ENCODE measurements at places on chromosomes 13 and 19. TPM values are rescaled to one million over a fixed set of nuclear protein-coding genes. Genes with fewer than 3 reads are reported as not detected.
A peak's percentile ranks its signal among the peaks of the same experiment; 100 is the strongest.

DNA sequence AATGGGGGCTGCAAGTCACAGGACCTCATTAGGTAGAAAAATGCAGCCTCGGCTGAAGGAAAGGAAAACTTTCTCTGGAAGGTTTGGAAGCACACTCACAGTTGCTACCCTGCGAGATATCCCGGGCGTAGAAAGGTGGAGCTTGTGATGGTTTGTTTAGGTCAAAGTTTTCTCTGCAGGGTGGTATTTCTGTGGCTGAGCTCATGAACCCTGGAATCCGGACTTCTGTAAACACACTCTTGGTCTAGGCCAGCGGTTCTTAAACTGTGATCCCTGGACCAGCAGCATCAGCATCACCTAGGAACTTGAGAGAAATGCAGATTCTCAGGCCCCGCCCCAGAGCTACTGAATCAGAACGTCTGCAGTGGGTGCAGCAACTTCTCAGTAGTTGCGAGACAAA lies 3.3 kb upstream of the SLC15A1 start:
- peaks cover 1% of the 10 kb centered on the region for H3K4me1 ChIP-seq
- no peak overlapping the region for H3K27ac ChIP-seq
- peaks cover 17% of the 10 kb centered on the region for H3K27me3 ChIP-seq
- no peak overlapping the region for H3K4me3 ChIP-seq

DNA sequence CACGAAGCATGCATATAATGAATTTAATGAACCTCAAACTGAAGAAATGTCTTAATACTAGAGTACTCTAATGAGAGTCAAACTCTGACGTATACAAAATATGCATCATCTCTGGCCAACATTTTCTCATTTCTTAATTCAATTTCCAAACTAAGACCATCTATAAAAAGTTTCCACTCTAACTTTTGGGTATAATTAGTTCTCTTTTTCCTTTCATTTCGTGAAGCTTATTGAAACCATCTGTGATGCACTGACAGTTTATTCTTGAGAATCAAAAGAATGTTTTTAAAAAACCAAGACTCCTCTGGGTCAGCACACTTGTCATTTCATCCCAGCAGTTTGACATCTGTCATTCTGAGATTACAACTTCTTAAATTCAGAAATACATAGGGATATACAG lies 90.0 kb downstream of the CAB39L start:
- H3K4me3 ChIP-seq, result no peak overlapping the region
- H3K27me3 ChIP-seq, result no peaks in the 10 kb centered on the region
- no peak for DNase-seq
- peaks cover 4% of the 10 kb centered on the region for H3K36me3 ChIP-seq

DNA sequence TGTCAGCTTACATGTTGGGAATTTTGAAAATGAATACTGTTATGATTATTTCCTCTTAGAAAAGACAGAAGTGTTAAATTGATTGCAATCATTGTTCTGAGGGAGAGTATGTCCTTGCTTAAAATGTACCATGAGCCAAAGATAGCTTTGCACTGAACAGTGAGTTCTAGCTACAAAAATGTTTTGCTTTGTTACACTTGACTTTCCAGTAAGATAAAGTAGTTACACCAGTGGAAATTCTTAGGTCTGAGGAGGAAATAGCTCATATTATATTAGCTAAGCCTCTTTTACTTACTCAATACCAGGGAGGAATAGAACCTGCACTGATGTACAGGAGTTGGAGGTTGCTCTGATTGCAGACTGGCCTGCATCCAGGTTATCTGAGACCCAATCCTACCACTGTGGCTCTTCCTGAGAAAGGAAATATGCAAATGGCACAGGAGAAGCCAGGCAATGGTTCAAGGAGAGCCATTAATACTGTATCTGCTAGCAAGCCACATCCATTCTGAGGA lies 53.0 kb upstream of the FBXL3 start:
- H3K36me3 ChIP-seq, result no peaks in the 10 kb centered on the region
- H3K4me3 ChIP-seq, result no peak overlapping the region
- no peak overlapping the region for H3K27ac ChIP-seq
- H3K27me3 ChIP-seq, result peaks cover 2% of the 10 kb centered on the region

- H3K4me1 ChIP-seq, result peaks cover 8% of the 10 kb centered on the region
- DNase-seq, result no peak
- no peak overlapping the region for H3K27ac ChIP-seq
- no peaks in the 10 kb centered on the region for H3K36me3 ChIP-seq
- no peaks in the 10 kb centered on the region for H3K27me3 ChIP-seq
These were observed 70.7 kb upstream of the EDNRB start for GRCh38 chr13:77989281-77989680.

GRCh38 chr13:41746259-41746658 lies 214.7 kb downstream of the VWA8 start:
- H3K36me3 ChIP-seq, result peaks cover 6% of the 10 kb centered on the region
- no peaks in the 10 kb centered on the region for H3K4me1 ChIP-seq
- no peak overlapping the region for H3K4me3 ChIP-seq
- no peak overlapping the region for H3K27ac ChIP-seq
- no peak for DNase-seq
- no peaks in the 10 kb centered on the region for H3K27me3 ChIP-seq

DNA sequence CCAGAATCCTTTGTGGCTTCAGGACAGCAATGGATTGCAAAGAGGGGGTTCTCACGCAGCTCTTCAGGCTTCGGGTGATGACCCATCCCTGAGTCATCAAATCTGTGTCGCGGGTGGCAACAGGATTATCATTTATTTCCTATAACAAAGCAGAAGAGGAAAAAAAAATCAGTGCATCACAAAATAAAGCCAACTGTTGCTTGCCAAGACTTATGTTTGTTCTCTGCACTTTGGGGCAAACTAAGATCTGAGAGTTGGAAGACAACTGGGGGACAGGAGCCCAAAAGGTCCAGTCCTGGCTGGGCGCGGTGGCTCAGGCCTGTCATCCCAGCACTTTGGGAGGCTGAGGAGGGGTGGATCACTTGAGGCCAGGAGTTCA lies 6.4 kb downstream of the GNA15 start:
- peaks cover 8% of the 10 kb centered on the region for H3K36me3 ChIP-seq
- no peaks in the 10 kb centered on the region for H3K27me3 ChIP-seq

DNA sequence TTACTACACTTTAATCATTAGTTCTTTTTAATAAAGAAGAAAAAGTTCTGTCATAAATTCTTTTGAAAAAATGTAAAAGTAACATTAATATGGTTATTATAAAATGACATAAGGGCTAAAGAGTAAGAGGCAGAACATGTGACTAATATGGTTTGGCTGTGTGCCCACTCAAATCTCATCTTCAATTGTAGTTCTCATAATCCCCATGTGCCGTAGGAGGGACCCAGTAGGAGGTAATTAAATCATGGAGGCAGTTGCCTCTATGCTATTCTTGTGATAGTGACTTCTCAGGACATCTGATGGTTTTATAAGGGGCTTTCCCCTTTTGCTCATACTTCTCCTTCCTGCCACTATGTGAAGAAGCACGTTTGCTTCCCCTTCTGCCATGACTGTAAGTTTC lies 104.5 kb downstream of the UGGT2 start:
- H3K4me3 ChIP-seq, result no peak overlapping the region
- no peaks in the 10 kb centered on the region for H3K4me1 ChIP-seq
- peaks cover 5% of the 10 kb centered on the region for H3K36me3 ChIP-seq
- no peak overlapping the region for H3K27ac ChIP-seq

DNA sequence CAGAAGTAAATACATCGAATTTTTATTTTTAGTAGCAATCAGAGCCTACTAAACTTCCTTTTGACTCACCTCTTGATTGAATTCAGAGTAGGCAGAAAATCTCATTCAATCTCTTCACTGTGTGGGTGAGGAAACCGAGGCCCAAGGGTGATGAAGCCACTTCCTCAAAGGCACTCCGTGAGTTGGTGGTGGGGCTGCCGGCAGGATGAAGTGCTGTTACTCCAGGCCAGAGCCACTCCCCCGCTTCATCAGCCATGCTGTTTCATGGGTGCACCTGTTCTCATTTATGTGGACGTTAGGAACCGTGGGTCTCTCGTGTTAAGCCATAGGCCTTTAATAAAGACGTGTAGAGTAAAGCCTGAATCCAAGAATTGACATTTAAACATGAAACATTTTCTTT lies 13.2 kb downstream of the ING1 start:
- no peaks in the 10 kb centered on the region for H3K27me3 ChIP-seq
- H3K4me3 ChIP-seq, result no peak overlapping the region
- H3K4me1 ChIP-seq, result no peaks in the 10 kb centered on the region
- DNase-seq, result no peak
- no peak overlapping the region for H3K27ac ChIP-seq

MEDAG gene
- 0.51 TPM for total RNA-seq

- H3K36me3 ChIP-seq, result peaks cover 17% of the 10 kb centered on the region
- no peaks in the 10 kb centered on the region for H3K4me1 ChIP-seq
- no peak overlapping the region for H3K27ac ChIP-seq
- H3K27me3 ChIP-seq, result no peaks in the 10 kb centered on the region
- no peak for DNase-seq
These were observed 42.9 kb downstream of the CAB39L start for GRCh38 chr13:49400755-49401659.

IL12RB1 gene
- not detected for total RNA-seq

DNA sequence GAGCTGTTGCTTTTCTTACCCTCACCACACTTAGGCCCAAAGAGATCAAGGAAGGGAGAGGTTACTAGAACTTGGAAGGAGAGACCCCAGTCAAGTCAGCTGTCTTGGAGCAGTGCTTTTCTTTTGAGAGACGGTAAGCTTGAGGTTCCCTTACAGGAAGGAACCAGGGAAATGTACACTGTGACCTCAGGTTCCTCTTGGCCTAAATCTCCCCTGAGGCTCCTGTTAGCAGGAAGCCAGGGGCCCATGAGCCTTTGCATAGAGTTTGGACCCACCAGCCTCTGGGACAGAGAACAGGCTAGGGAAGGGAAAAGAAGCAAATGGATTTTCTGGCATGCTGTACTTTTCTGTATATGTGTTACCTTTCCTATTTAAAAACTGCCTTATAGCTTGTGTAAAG lies 5.9 kb upstream of the GPR18 start:
- H3K4me3 ChIP-seq, result no peak overlapping the region
- H3K27me3 ChIP-seq, result peaks cover 2% of the 10 kb centered on the region
- peaks cover 5% of the 10 kb centered on the region for H3K36me3 ChIP-seq
- no peak overlapping the region for H3K27ac ChIP-seq
- H3K4me1 ChIP-seq, result peaks cover 12% of the 10 kb centered on the region
- DNase-seq, result no peak

- no peak overlapping the region for H3K4me3 ChIP-seq
- H3K27ac ChIP-seq, result no peak overlapping the region
- H3K4me1 ChIP-seq, result peaks cover 8% of the 10 kb centered on the region
- peaks cover 1% of the 10 kb centered on the region for H3K27me3 ChIP-seq
- H3K36me3 ChIP-seq, result no peaks in the 10 kb centered on the region
These were observed 69.1 kb downstream of the MTUS2 start for GRCh38 chr13:28889086-28889732.

GRCh38 chr13:114002009-114002544 lies 28.2 kb upstream of the C13orf46 start:
- peaks cover 10% of the 10 kb centered on the region for H3K4me1 ChIP-seq
- DNase-seq, result no peak
- no peak overlapping the region for H3K27ac ChIP-seq
- H3K36me3 ChIP-seq, result peaks cover 3% of the 10 kb centered on the region
- H3K4me3 ChIP-seq, result no peak overlapping the region

DNA sequence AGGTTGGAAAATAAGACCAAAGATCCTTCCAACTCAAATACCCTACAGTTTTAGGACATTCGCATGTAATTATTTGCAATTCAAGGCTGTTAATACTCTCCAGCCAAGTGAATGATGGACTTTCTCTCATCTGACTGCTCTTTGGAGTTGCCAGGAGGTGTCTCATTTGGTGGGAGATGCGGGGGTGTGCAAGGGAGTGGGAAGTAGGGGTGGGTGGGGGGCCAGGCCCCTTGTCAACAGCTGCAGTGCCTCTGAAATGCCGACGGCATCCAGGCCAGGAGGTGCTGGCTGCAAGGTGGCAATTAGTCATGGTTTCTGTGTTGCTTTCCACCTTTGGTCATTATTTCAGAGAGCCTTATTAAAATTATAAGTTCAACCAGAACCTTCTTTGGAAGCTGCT lies 121.5 kb downstream of the KL start:
- no peaks in the 10 kb centered on the region for H3K4me1 ChIP-seq
- H3K36me3 ChIP-seq, result peaks cover 4% of the 10 kb centered on the region
- peaks cover 3% of the 10 kb centered on the region for H3K27me3 ChIP-seq
- no peak overlapping the region for H3K4me3 ChIP-seq

DNA sequence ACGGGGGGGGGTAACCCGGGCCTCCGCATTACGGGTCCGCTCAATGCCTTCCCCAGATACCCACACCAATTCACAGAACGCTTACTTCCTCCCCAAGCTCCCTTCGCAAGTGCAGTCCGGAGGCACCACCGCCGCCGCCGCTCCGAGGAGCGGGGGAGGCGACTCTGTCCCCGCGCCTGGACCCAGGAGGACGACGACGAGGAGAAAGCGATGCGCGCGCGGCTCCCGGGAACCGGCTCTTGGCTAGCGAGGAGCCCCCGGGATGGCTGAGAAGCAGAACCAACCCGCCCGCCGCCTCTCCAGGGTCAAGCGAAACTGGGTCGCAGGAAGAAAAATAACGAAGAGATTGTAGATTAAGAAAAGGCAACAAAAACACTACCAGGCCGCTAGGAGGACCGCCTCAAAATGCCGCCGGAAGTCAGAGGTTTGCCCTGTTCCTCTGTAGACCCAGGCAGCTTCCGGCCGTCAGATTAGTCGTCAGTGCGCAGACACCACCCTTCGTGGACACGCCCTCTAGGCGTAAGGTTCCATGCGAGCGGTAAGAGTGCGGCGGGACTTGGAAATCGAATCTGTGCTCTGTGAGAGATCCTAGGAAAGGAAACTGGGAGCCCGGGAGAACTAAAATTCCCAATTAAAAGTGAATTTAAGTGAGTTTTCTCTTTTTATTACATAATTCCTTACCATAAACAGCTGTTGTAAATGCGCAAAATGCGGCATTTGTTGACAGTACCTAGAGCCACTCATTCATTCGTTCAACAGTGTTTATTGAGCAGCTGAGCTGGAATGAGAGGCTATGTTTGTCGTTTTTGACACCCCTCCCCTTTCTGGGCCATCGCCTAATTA lies at the start of gene ZC3H13:
ZC3H13 (minus strand) TSS at position 428 of the 843 bp plus-strand sequence. CDS start 7,239 bp downstream, outside the sequence.
- H3K4me1 ChIP-seq, result peaks cover 6% of the 10 kb centered on the region
- H3K36me3 ChIP-seq, result no peaks in the 10 kb centered on the region
- H3K27me3 ChIP-seq, result peaks cover 2% of the 10 kb centered on the region
- H3K4me3 ChIP-seq, result peak within 1 kb of the TSS; percentile 97
- peak; percentile 91 for DNase-seq
- peak within 1 kb of the TSS; percentile 98 for H3K27ac ChIP-seq

- no peaks in the 10 kb centered on the region for H3K4me1 ChIP-seq
- peaks cover 9% of the 10 kb centered on the region for H3K27me3 ChIP-seq
- H3K4me3 ChIP-seq, result no peak overlapping the region
- DNase-seq, result no peak
- peak overlapping the region; percentile 18 for H3K27ac ChIP-seq
- H3K36me3 ChIP-seq, result peaks cover 8% of the 10 kb centered on the region
These were observed 17.3 kb downstream of the DEDD2 start for GRCh38 chr19:42200116-42200715.

DNA sequence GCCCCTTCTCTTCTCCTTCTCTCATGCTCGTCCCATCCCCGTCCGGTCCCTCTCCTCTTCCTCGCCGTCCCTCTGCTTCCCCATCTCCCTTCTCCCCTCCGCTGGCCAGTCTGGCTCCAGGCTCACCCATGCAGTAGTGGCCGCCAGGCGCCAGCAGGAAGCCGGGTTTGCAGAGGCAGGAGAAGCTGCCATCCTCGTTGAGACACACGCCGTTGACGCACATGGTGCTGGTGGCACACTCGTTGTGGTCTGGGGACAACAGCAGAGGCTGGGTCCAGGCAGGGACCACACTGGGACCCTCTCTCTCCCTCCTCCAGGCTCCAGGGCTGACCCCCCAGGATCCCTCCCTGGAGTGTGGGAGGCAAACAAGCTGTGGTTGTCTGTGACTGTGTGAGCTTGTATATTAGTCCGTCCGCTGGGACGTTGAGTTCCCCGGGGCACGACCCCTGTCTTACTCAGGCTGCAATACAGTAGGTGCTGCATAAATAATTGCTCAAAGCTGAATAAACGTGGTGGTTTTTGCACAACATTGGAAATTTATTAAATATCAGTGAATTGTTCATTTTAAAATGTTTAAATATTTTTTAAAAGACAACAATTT lies 16.4 kb downstream of the FBN3 start:
- DNase-seq, result no peak
- H3K27ac ChIP-seq, result no peak overlapping the region
- no peak overlapping the region for H3K4me3 ChIP-seq
- no peaks in the 10 kb centered on the region for H3K36me3 ChIP-seq
- H3K4me1 ChIP-seq, result no peaks in the 10 kb centered on the region

Data from glutamatergic neuron (in vitro differentiated cells).